ENCODE measurements at places on chromosomes 3 and 15.
A peak's percentile ranks its signal among the peaks of the same experiment; 100 is the strongest.

DNA sequence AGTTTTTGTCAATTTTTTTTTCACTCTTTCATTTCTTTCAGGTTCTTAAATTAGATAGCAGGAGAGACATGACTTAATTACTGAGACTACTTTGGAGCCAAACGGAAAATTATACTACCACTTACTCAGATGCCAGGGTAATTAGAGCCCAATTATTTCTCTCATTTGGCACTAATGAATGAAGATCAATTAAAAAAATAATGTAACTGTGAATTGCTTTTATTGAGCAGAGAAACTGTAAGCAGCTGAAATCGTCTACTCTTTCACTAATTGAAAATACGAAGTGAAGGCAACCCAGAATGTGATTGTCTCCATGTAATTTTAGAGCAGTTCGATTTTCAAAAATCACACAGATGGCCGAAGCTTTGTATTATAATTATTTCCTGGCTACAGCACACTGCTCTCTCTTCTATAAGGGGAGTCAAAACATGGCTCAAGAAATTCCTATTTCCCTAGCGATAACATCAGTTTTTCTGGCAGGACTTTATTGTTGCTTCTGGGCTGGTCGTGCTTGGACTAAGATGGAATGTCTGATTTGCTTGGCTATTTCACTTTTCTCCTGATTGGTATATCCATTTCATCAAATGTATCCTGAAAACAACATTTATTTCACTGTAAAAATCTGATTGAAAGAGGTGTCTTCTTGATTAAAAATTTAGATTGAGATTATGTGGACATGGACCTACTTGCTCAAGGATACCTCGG, 55.8 kb upstream of the PDZRN3 start:
- DNase-seq = no peak
- no peaks in the 10 kb centered on the region for H3K4me1 ChIP-seq
- no peaks in the 10 kb centered on the region for H3K36me3 ChIP-seq
- H3K27me3 ChIP-seq = no peaks in the 10 kb centered on the region
- H3K27ac ChIP-seq = no peak overlapping the region

DNA sequence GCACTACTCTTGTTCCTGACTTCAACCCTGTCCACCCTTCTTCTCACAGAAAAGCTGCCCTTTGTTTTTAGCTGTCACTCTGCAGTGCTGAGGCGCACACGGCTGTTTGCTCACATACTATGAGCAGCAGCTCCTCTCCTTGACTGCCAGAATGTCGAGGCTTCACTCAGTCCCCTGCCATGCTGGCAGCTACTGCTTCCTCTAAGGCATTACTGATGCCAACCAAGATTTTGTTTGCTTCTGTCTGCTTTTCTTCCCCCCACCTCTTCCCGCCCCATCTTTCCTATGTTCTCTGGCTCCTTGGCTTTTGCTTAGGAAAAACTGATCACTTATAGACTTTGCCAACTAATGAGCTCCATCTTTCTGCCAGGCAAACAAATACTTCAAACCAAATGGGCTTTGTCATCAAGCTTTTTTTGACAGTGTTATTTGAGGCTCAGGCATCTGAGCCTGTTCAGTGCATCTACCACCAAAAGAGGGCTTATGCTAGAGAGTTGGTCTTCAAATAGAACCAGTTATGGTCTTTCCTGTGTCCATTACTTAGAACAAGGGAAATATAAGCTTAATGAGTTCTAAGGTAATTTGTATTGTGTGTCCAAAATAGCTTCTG, 81.0 kb downstream of the FBXL2 start:
- H3K27ac ChIP-seq = no peak overlapping the region
- no peak overlapping the region for H3K4me3 ChIP-seq
- no peak for DNase-seq
- H3K4me1 ChIP-seq = peaks cover 11% of the 10 kb centered on the region

- peak overlapping the region; percentile 93 for H3K27ac ChIP-seq
- peak; percentile 49 for DNase-seq
- no peaks in the 10 kb centered on the region for H3K36me3 ChIP-seq
- peak overlapping the region; percentile 56 for H3K4me3 ChIP-seq
- no peaks in the 10 kb centered on the region for H3K27me3 ChIP-seq
Observed at GRCh38 chr3:71305231-71306206, 278.0 kb downstream of the FOXP1 start.

DNA sequence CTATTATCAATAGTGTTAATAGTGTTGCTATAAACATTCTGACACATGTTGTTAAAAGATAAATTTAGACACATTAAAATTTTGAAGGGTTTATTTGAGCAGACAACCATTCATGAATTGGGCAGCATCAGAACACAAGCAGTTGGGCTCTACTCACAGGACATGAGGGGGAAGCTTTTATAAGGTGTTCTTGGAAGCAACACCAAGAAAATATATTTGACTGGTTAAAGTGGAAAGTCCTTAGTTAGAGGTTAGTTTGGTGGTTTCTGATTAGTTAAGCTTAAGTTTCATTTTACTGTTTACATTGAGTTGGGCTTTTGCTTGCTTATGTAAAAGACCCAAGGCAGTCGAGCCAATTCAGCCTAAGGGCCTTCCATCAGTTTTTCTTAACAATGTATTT, 220.7 kb downstream of the CD47 start:
- no peaks in the 10 kb centered on the region for H3K4me1 ChIP-seq
- no peaks in the 10 kb centered on the region for H3K27me3 ChIP-seq
- no peak overlapping the region for H3K4me3 ChIP-seq
- no peaks in the 10 kb centered on the region for H3K36me3 ChIP-seq

DNA sequence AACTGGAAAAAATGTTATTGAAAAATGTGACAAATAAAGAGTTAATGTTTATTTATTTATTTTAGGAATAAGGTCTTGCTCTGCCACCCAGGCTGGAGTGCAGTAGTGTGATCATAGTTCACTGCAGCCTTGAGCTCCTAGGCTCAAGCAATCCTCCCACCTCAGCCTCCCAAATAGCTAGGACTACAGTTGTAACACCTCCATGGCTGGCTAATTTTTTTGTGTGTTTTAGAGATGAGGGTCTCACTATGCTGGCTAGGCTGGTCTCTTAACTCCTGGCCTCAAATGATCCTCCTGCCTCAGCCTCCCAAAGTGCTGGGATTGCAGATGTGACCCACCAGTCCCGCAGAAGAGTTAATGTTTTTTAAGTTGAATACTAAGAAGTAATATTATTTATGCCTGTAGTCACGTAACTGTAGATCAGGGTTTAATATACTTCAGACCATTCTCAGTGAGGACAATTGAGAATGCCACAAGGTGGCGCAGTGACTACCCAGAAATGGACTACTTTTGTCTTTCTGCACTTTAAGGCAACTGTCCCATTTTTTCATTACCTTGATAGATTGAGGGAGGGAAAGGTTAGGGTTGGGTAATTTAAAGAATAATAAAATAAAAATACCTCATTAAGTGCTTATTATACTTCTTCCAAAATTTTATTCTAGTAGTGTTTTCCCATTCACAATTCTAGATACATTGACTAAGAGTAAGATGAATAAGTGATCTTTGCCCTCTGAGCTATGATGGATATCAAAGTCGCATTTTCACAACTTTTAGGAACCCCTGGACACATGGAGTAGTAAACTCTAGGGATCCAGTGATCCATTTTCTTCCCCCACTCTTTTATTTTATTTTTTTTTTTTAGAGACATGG, 6.0 kb downstream of the MUC13 start:
- no peak overlapping the region for H3K4me3 ChIP-seq
- H3K4me1 ChIP-seq = no peaks in the 10 kb centered on the region
- DNase-seq = peak; percentile 66
- H3K27ac ChIP-seq = no peak overlapping the region
- no peaks in the 10 kb centered on the region for H3K36me3 ChIP-seq
- H3K27me3 ChIP-seq = no peaks in the 10 kb centered on the region

- H3K36me3 ChIP-seq = no peaks in the 10 kb centered on the region
- H3K27me3 ChIP-seq = no peaks in the 10 kb centered on the region
- DNase-seq = no peak
- no peak overlapping the region for H3K27ac ChIP-seq
- H3K4me1 ChIP-seq = no peaks in the 10 kb centered on the region
Observed at GRCh38 chr3:169835533-169835932, 22.8 kb upstream of the LRRC34 start.

DNA sequence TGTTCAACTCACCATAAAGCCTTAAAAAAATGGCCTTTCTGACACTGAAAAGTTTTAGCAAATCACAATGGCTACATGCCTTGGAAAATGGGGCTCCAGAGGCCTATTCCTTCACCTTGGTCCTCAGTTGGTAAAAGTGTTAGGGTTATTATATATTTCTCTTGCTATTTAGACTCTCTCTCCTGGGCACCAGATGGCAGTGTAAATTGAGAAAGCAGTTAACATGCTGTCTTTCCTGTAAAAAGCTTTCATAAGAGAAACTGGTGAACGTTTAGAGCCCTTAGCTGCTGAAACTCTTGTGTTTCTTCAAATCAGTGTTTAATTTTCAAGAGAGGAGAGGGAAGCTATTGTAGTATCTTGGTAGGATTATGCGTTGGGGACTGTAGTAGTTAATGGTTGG, 89.9 kb downstream of the LRTM1 start:
- H3K4me1 ChIP-seq = no peaks in the 10 kb centered on the region
- peak overlapping the region; percentile 23 for H3K27ac ChIP-seq
- DNase-seq = peak; percentile 16
- no peaks in the 10 kb centered on the region for H3K27me3 ChIP-seq
- H3K36me3 ChIP-seq = no peaks in the 10 kb centered on the region

Data from hepatocyte (in vitro differentiated cells).